ENCODE measurements at places on chromosomes 1 and 21.

DNA sequence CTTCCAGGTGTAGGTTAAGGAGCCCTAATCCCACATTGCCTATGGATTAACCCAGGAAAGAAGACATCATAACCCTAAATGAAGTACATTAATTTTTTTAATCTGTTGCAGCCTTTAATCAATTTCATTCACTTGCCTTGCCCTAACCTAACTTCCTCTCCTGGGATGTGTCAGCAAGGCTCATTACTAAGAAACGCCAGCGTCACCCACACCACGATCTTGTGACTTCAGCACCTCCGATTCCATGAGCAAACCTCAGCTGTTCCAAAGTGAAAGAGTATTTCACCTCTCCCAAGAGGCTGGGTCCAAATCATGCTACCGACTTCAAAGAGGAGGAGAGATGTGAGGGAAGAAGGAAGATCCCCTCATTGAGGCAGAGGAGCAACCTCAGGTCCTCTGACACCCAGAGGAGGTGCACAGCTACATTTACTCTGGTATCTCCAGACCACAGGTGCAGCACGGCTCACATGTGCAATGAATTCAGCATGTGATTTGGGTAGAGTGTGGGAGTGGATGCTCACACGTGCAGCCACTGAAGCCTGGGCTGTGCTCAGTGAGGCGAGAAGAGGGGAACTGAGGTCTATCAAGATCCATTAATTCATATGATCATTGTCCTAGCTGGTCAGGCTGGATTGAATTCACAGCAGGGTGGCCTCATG, 134.1 kb downstream of the SLC30A10 start:
- DNase-seq: no peak

DNA sequence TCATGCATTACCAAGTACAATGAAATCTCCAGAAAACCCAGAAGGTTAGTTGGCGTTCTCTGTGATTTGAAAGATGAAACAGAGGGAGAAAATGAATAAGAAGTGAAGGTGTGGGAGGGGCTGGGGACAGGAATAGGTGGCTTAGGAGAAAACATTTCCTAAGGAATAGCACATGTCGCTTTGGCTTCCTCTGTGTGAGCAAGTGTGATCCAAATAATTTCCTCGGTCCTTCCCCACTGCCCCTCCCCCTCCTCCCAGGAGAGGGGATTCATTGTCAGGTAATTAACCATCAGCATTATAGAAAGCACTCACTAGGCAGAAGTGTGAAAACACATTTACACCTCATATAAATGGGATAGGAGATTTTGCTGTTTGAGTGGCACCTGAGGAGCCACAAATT, 105.5 kb downstream of the NUF2 start:
- DNase-seq: no peak

- DNase-seq: no peak
Observed at GRCh38 chr1:78229344-78229743, 183.6 kb downstream of the GIPC2 start.

DNA sequence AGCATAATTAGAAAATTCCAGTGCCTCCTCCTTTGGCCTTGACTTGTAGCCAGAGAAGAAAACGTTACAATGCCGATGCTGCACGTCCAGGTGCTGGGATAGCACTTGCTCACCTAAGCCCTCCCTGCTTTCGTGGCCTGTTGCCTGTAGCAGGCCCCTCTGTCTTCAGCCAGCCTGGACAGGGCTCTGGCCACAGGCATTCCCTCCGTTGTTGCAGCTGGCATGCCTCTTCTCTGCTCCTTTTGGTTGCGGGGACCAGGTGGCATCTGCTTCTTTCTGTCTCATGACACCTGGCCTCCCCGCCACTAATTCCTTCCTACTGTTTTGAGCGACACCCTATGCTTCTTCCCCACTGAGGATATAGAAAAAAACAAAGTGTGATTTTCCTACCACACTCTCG, 54.6 kb upstream of the MORC3 start:
- DNase-seq: no peak

- no peak for DNase-seq
Observed at GRCh38 chr1:87794788-87795614, 466.3 kb downstream of the LMO4 start.

- DNase-seq: no peak
Observed at GRCh38 chr1:229383961-229384360, 41.1 kb upstream of the CCSAP start.

- peak; percentile 20 for DNase-seq
Observed at GRCh38 chr21:38273745-38274542, 17.2 kb downstream of the KCNJ15 start.

- no peak for DNase-seq
Observed at GRCh38 chr1:76068542-76068941, 6.0 kb upstream of the ST6GALNAC3 start.

GRCh38 chr1:231550448-231550781, 21.9 kb downstream of the TSNAX start:
- DNase-seq: peak; percentile 3

DNA sequence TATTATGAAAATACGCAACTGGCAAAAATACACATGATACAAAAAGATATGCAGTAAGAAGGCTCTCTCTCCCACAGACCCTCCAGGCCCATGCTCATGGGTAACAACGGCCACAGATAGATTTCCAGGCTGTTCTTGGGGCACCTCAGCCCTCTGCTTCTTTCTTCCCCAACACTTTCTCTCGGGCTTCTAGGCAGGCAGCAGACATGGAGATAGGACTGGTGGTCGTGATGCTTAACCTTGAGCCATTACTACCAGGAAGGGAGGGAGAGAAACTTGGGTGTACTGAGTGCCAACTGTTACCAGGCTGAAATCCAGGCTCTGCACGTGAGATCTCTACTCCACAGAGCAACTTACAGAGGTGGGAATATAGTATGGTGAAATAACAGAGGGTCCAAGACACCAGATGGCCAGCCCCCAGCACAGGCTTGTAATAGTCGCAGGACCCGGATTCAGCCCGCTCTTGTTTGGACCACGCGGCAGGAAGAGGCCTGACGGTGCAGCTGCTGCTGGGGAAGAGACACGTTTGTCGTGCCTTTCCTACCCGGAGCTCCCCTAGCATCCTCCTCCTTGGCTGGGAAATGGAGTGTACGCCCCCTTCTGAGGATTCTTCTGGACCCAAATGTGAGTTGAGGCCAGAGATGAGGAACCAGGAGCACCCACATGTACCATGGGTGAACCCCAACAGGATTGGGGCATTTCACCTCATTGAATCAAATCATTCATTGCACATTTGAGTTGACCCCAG, 441.1 kb upstream of the VAMP3 start:
- DNase-seq: no peak

DNA sequence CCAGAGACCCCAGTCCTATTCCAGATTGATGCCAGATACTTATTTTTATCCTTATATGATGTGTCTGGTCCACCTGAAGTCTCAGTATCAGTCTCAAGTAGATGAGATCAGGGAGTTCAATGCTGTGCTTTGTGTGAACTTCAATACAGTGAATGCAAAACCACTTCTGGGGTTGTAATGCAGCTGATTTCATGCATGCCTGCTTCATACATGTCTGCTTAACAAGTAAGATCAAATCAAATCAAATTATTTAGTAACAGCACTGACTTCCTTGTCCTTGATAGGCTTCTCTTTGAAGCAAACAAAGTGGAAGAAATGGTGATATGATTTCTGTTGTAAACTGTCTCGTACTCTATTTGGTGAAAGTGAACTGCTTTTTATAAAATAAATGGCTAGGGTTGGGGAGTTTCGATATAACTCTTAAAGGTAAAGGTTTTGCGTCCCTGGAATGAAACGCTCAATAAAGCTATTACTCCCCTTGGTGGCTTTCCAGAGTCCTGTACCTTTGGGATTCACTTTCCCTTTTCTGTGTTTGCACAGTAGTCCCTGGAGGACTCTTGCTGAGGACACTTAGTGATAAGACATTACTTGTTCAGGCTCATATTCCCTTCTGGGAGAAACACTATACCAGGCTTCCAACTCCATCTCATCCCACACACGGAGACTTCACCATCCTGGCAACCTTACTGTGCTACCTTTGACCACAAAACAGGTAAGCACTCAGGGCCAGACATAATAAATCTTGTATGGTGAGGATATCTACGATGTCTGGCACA, 59.3 kb downstream of the FH start:
- DNase-seq: no peak

GRCh38 chr1:86471291-86471690, 2.6 kb downstream of the CLCA1 start:
- DNase-seq: no peak

GRCh38 chr21:46394595-46395104, 64.0 kb upstream of the DIP2A start:
- no peak for DNase-seq

DNA sequence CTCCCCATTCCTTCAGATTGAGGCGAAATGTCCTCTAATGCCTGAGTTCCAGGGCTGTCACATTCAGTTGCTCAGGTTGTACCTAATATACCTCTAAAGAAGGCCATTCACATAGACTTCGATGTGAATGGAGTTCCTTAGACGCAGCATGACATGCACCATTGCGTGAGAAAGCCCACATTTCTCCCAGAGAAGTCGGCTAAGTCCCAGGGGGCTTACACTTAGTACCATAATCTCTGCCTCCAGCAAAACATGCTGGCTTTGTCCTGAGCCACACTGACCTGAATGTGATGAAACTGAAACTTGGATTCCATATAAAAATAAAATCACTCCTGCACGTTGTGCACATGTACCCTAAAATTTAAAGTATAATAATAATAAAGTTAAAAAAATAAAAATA, 23.2 kb upstream of the SLC2A1 start:
- DNase-seq: no peak

- DNase-seq: no peak
Observed at GRCh38 chr1:96771847-96772246, 50.3 kb downstream of the PTBP2 start.

DNA sequence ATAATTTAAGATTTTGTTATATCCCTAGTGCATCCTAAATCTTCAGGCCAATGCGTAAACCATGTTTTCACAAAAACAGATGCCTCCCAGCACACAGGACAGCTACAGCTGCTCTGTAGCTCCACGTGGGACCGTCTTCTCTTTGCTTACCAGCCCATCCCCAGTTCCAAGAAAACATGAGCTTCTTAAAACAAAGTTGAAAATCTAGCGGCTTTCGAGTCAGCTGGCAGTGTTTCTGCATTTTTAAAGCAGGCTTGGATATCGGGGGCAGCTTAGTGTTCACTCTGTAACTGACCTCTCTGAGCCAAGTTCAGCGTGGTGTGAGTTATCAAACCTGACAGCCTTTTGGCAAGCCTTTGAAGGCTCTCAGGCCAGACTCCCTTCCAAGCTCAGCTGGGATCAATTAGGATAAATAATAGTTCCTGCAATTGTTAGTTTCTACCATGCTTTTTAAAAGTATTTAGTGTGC, 881.5 kb downstream of the LTN1 start:
- no peak for DNase-seq

GRCh38 chr1:45840704-45841103, 37.3 kb downstream of the MAST2 start:
- DNase-seq: no peak

- DNase-seq: peak; percentile 86
Observed at GRCh38 chr1:161399257-161399998, 31.8 kb upstream of the CFAP126 start.

DNA sequence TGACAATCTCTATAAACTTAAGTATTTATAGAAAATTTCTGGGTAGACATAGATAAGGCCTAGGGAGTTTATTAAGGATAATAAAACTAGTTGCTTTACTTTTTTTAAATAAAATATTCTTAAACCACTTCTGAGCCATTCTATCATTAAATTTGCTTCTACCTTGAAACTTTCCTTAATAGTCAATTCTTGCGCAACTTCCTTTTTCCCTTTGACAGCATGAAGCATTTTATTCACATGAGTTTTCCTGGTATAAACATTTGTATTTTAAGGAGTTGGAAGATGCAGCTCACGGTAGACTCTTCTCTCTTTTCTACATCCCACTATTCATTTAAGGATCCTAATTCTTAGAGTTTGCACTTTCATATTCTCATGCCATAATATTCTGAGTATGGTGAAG, 75.8 kb upstream of the DPH5 start:
- DNase-seq: no peak

DNA sequence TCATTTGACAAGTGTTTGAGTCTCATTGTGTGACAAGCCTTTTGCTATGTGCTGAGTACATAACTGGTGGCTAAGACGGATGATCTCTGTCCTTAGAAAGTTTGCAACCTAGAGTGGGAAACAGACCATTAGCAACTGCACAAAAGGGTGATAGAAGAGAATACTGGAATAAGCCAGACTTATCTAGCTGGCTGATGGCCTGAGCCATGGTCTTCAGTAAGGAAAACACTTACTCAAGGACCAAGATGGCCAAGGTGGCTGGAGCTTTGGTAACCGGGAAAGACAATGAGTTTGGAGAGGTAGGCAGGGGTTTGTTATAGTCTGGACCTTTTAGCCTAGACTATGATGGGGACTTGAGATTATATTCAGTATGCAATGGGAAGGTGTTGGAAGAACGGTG, 1.6 kb upstream of the TAF12 start:
- DNase-seq: no peak
